ENCODE measurements at places on chromosomes 16 and 17. TPM values are rescaled to one million over a fixed set of nuclear protein-coding genes. Genes with fewer than 3 reads are reported as not detected.

The C16orf96 gene
- total RNA-seq, result not detected

The UBE2O gene
- total RNA-seq, result 16.2 TPM

The C17orf78 gene
- not detected for total RNA-seq

The VASN gene
- 0.93 TPM for total RNA-seq

The KRTAP2-1 gene
- not detected for total RNA-seq

The CBX2 gene
- 0.76 TPM for total RNA-seq

The SOX9 gene
- total RNA-seq, result 46.0 TPM

The GPR179 gene
- 0.02 TPM for total RNA-seq

- no peak for DNase-seq
These were observed 47.6 kb downstream of the ABAT start for GRCh38 chr16:8722025-8722348.

DNA sequence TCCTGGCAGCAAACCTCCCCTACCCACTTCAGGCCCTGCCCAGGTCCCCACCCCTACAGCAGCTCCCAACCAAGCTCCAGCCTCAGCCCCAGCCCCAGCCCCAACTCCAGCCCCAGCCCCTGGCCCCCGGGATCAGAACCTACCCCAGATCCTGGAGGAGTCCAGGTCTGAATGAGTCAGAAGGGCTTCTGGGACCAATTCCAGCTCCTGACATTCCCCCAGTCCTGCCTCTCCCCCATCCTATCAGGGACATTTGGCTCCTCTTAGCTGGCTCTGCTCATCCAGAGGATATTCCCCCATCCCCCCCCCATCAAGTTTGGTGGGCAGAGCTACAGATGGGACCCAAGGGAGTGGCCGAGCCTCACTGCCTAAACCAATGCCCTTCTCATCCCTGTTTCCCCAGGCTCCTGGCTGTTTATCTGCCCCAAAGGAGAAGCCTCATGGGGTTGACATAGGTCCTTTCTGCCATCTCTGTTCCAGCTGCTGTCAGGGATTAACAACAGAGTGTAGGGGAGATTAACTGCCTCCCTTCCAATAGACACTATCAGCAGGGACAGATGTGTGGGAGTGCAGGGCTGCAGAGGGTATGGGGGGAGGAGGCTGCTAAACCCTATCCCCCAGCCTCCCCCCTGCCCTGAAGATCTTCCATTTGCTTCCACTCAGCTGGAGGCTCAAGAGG, 16.5 kb downstream of the CNTNAP1 start:
- peak; percentile 19 for DNase-seq

DNA sequence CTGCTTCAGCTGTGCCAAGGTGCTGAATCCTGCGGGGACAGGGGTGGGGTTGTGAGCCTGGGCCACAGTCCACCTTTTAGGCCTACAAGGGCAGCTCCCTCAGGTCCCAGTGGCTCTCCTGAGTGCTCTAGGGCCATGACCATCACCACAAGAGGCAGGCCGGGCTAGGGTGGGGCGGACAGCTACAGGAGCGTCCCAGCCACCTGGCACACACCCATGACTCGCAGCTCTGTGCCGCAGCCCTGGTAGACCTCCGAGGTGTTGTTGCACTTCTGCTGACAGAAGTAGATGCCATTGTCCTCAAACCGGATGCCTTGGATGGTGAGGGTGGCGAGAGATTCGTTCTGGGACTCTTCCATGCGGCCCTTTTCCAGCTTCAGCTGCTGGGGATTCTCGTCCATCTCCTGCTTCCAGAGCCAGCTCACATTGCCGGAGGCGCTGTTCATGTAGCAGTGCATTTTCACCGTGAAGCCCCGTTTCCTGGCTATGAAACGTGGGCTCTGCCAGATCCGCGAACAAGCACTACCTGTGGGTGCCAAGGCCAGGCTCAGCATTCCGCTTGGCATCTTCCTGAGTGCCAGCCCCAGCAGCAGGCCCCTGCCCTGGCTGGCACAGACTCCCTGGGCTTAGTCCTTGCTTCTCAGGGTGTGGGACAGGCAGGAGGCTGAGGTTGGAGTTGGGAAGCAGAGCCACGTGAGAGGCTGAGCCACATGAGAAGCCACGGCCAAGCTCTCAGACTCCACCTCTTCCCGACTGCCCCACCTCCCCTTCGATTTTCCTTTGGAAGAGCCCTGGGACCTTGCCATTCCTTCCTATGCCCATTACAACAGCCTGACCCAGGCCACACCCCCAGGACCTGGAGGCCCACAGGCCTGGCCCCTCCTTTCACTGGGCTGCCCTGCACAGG, 2.0 kb downstream of the CD79B start:
- no peak for DNase-seq

- no peak for DNase-seq
These were observed 8.1 kb downstream of the NOG start for GRCh38 chr17:56601591-56601990.

DNA sequence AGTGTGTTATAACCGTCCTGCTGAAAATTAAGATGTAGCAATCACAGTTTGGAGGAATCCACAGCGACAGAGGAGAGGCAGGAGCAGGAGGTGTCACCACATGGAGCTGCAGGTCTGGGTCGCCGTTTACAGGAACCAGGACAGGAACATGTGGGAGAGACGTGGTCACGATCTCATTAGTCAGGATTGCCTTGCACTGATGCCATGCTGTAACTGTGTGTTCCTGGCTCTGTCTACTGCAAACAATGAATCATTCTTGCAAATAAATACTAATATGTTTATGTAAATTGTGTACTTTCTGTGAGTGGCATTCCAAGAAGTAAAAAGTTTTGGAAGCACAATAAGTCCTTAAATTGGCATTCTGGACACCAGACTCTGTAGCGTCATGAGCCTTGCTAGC, 271.8 kb downstream of the CPPED1 start:
- DNase-seq, result no peak

- DNase-seq, result no peak
These were observed 83.1 kb downstream of the TNRC6C start for GRCh38 chr17:78041386-78042179.

DNA sequence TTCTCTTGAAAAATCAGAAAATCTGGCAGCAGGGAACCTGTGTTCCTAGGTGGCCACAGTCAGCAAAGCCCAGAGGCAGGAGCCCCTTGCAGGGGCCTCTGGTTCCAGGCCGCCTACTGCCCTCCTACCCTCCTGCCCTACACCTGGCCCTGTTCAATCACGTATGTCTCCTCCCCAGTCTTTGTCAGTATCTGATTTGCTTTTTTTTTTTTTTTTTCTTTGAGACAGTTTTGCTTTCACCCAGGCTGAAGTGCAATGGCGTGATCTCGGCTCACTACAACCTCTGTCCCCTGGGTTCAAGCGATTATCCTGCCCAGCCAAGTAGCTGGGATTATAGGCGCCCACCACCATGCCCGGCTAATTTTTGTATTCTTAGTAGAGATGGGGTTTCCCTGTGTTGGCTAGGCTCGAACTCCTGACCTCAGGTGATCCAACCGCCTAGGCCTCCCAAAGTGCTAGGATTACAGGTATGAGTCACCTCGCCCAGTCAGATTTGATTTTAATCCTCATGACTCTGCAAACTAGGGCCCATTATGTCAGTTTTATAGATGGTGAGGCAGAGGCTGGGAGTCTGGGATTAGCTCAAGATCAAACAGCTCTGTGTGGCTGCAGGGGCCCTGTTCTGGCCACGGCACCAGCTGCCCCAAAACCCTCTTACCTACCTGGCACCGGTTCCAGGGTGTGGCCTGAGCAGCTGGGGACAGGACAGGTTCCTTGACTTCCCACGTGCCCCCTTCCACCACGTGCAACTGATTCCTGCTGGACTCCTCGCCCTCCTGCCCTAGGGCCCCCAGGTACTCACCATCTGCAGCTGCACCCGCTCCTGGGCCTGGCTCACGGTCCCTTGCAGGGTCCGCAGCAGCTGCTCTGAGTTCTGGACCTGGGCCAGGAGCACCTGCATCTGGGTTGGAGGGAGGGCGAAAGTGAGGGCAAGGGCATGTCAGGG, 14.7 kb downstream of the RABEP2 start:
- DNase-seq, result peak; percentile 75

DNA sequence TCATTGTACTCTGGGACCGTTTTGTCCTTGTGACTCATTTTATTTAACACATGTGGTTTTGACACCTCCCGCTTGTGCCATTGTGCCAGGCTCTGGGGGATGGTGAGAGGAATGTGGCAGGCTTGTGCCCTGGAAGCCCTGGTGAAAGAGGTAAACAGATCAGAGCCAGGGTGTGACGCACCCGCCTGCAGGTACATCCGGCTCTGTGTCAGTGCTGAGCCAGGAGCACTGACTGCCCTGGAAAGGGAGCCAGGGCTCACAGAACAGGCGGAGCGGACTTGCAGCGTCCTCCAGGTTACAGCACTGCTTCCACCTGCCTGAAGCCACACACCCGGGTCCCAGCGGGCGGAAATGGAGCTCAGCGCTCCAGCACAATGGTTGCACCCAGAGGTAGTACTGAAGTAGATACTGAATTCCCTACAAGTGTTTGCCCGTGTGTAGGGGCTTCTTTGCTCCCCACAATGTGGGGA, 30.6 kb downstream of the CDRT15 start:
- peak; percentile 82 for DNase-seq

DNA sequence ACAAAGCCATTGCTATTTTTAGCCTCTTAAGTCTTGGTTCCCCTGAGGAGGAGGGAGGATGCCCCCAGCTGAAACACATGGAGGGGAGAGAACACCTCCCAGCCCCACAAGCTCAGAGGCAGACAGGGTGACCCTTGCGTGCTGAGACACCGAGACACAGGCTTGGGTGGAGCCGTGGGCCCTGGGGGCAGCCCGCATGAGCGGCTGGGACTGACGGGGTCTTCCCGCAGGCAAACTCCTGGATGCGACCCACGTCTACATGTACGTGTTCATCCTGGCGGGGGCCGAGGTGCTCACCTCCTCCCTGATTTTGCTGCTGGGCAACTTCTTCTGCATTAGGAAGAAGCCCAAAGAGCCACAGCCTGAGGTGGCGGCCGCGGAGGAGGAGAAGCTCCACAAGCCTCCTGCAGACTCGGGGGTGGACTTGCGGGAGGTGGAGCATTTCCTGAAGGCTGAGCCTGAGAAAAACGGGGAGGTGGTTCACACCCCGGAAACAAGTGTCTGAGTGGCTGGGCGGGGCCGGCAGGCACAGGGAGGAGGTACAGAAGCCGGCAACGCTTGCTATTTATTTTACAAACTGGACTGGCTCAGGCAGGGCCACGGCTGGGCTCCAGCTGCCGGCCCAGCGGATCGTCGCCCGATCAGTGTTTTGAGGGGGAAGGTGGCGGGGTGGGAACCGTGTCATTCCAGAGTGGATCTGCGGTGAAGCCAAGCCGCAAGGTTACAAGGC, 9.8 kb downstream of the SLC16A3 start:
- DNase-seq, result peak; percentile 90

GRCh38 chr17:75601057-75601987, 13.7 kb downstream of the MYO15B start:
- DNase-seq, result peak; percentile 83

DNA sequence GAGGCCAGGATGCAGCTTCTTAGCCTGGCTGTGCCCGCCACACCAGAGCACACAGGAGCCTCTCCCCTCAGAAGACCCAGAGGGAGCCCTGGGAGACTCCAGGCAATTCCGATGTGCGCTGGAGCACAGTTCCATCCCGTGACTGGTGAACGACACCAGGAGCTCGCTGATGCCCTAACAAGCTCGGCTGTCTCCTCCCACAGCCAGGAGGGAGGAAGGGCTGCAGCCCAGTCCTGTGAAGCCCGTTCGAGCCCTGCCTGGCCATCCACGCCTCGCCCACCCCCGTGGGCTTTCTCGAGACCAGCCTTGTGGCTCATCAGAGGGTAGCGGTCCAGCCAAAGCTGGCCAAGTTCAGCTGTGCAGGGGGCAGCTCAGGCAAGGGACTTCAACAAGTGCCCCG, 21.8 kb upstream of the RASD1 start:
- DNase-seq, result no peak

GRCh38 chr17:66255112-66255511, 25.9 kb upstream of the APOH start:
- peak; percentile 64 for DNase-seq

DNA sequence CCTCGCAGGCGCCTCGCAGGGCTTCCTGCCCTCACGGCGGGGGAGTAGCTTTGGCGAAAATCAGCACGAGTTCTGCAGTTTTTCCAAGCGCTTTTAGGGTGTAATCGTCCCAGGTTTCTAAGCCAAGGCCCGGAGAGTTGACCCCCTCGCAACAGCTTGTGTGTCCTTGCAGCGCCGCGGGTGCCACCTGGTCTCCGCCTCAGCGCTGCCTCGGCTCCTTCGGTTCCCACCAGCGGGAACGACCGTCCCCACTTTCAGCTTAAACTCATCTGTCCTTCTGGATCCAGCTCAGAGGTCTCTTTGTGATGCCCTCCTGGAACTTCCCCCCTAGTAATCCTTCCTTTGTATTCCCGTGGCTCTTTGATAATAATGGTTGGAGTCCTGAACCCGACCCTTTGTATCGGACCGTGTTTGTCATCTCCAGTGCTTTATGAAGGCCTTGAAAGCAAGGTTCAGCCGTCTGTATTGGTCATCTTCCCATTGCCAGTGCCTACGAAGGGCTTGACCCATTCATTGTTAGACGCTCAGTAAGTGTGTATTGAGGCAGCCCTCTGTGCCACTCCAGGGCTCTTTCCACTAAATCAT, 858 bp upstream of the SMARCE1 start:
- DNase-seq, result no peak

GRCh38 chr17:38705803-38706504, 881 bp downstream of the MLLT6 start:
- peak; percentile 70 for DNase-seq

- DNase-seq, result no peak
These were observed 276.1 kb downstream of the SLC39A11 start for GRCh38 chr17:72816406-72816805.

DNA sequence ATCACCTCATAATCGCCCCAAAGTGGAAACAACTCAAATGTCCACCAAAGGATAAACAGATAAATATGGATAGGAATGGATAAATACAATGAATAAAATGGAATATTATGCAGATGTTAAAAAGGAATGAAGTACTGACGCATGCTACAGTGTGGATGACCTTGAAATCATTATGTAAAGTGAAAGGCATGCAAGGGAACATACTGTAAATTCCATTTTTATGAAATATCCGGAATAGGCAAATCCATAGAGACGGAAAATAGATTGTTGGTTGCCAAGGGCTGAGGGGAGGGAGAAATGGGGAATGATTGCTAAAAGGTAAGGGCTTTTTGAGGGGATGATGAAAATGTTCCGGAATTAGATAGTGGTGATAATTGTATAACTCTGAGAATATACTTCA, 36.0 kb downstream of the STAT5B start:
- DNase-seq, result no peak

- DNase-seq, result no peak
These were observed 162.4 kb upstream of the CHMP6 start for GRCh38 chr17:80829166-80829813.

- no peak for DNase-seq
These were observed 536.3 kb upstream of the EEF2KMT start for GRCh38 chr16:5633845-5634440.

GRCh38 chr16:82720414-82720813, 93.6 kb downstream of the CDH13 start:
- DNase-seq, result no peak

- DNase-seq, result peak; percentile 77
These were observed 36.2 kb downstream of the USP10 start for GRCh38 chr16:84735849-84736586.

GRCh38 chr16:70720425-70721201, 34.8 kb upstream of the MTSS2 start:
- DNase-seq, result no peak

GRCh38 chr17:28957277-28957991, 6.1 kb upstream of the PHF12 start:
- no peak for DNase-seq

- DNase-seq, result no peak
These were observed 38.9 kb downstream of the UBN1 start for GRCh38 chr16:4886151-4886550.

All from mucosa of descending colon (tissue), 3 donors.